ENCODE measurements at places on chromosomes 3 and 15.

GRCh38 chr3:114942773-114943172, 204.3 kb downstream of the ZBTB20 start:
- DNase-seq = no peak

DNA sequence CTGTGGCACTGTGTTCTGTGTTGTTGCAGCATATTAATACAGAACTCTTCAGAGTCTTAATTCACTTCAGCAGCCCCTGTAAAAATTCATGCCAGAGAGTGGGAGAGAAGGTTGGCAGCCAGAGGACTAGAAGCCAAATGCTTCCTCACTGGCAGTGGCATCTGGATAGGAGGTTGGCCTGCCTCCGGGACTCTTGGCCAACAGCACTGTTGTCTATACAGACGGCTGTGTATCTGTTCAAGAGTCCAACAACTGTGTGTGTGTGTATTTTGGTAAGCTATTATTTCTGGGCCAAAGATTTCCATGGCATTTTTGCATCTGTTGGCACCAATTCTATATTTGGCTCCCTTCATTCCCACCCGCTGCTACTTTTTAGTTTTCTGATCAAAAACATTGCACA, 156.0 kb upstream of the SOX2 start:
- no peak for DNase-seq

- DNase-seq = no peak
Observed at GRCh38 chr3:185325946-185326791, 36.8 kb upstream of the MAP3K13 start.

DNA sequence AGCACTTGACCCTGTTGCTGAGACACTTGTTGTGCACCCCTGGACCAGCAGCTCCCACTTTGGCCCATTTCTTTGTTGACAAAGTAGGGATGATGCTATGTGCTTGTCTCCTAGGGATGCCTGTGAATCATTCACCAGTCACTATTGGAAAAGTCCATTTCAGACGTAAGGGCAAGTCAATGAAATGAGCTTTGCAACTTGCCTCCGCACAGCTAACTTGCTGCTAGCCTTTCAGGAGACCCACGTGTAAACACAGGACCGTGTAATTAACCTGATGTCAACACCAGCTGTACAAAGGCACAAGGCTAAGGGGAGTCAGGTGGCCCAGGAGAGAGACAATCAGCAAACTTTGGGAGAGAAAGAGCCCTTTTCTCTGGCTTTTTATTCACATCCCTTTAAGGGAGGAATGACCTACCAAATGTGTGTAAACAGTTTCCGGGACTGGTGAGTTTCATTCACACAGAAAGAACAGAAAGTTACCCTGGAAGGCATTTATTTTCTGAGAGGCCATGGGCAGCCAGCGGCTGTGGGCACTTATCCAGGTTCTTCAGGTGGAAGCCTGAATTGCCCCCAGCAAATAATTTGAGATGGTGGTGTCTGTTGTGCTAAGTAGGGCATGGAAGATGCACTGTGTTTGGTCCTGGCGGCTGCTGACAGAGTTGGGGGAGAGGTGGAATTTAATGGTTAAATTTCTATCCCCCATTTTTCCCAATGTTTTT, 54.0 kb downstream of the TIPARP start:
- no peak for DNase-seq

GRCh38 chr3:185716436-185717108, 108.3 kb downstream of the IGF2BP2 start:
- DNase-seq = no peak

DNA sequence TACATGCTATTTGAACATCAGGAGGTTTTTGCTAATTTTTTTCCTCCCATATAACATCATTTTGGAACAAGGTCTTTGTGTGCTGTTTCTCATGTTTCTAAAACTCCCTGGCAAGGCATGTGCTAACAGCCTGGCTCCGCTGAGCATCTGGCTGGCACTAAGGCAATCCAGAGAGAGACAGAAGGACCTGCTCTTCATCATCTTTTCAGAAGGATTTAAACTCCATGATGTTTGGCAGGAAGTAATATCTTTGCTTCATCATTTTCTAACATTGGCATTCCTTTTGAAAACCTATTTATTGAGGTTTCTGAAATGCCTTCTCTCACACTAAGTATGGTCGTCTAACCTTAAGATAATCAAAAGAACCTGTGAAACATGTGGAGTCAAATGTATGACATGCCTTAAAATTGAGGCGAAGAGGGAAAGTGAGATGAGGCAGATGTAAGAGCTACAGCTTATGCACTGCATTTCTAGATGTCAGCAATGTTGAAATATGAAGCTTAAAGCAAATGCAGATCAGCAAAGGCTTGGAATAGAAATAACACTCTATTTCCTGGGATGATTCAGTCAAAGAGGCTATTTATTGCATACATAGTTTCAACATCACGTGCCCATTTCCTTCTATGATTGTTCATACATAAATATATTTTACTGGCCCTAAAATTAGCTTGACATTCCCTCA, 592.0 kb downstream of the ZNF385D start:
- DNase-seq = no peak

DNA sequence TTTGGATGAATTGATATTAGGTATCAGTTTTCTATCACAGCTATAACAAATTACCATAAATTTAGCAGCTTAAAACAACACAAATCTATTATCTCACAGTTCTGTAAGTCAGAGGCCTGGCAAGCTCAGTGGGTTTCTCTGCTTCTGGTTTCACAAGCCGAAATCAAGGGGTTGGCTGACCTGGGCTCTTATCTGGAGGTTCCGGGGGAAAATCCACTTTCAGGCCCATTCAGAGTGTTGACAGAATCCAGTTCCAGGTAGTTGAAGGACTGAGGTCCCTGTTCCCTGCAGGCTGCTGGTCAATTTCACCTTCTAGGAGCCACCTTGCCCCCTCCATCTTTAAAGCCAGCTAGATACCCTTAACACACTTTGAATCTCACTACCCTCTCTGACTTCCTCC, 11.1 kb upstream of the HHATL start:
- DNase-seq = no peak

GRCh38 chr15:98807262-98807661, 158.9 kb downstream of the IGF1R start:
- DNase-seq = no peak
